ENCODE measurements at places on chromosomes 2 and 18.

- no peaks in the 10 kb centered on the region for H3K36me3 ChIP-seq
- no peak overlapping the region for H3K4me3 ChIP-seq
- H3K4me1 ChIP-seq = no peaks in the 10 kb centered on the region
- DNase-seq = no peak
- H3K27ac ChIP-seq = no peak overlapping the region
Observed at GRCh38 chr2:40192864-40193669, 258.8 kb downstream of the SLC8A1 start.

DNA sequence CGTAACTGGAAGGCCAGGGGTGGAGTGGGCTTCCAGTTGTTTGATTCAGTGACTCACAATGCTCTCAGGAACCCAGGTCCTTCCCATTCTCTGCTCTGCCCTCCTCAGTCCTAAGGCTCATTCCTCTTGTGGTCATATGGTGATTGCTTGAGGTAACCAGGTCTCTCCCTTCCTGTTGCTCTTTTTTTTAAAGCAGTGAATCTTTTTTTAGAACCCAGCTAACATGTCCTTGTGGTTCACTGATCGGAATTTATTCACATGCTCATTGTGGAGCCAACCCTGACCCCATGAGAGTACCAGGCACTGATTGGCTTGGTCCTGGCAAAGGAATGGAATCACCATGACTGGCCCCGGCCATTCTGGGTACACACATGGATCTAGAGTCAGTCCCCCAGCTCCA is 7.4 kb downstream of the THNSL2 start:
- DNase-seq = no peak
- H3K27me3 ChIP-seq = no peaks in the 10 kb centered on the region
- H3K27ac ChIP-seq = no peak overlapping the region
- H3K36me3 ChIP-seq = no peaks in the 10 kb centered on the region
- no peak overlapping the region for H3K4me3 ChIP-seq
- no peaks in the 10 kb centered on the region for H3K4me1 ChIP-seq

DNA sequence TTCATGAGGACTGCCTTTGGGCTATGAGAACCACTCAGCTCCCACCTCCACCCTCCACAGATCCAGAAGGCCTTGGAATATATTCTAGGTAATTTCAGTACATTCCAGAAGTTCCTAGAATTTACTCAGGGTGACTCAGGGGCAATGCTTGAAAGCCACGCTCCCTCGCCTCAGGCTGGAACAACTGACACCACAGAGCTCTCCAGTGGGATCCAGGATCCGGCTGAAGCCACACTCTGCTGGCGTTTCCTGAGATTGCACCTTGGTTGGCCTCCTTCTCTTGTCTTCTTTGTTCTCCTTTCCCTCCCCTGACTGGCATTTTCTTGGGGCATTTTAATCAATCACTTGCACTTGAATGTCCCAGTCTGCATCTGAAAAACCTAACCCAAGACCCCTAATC is 92.6 kb upstream of the KCNE4 start:
- no peaks in the 10 kb centered on the region for H3K27me3 ChIP-seq
- no peak overlapping the region for H3K27ac ChIP-seq
- H3K36me3 ChIP-seq = no peaks in the 10 kb centered on the region

- no peaks in the 10 kb centered on the region for H3K4me1 ChIP-seq
- DNase-seq = no peak
- no peak overlapping the region for H3K27ac ChIP-seq
- no peak overlapping the region for H3K4me3 ChIP-seq
- H3K36me3 ChIP-seq = no peaks in the 10 kb centered on the region
Observed at GRCh38 chr2:112144966-112145365, 6.8 kb downstream of the FBLN7 start.

DNA sequence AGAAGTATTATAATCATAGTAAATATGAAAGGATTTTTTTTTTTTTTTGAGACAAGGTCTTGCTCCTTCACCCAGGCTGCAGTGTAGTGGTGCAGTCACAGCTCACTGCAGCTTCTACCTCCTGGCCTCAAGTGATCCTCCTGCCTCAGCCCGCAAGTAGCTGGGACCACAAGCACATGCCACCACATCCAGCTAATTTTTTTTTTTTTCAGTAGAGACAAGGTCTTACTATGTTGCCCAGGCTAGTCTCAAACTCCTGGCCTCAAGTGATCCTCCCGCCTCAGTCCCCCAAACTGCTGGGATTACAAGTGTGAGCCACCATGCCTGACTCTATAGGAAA is 301.6 kb upstream of the STON1 start:
- no peak for DNase-seq
- no peaks in the 10 kb centered on the region for H3K36me3 ChIP-seq
- H3K27ac ChIP-seq = no peak overlapping the region
- H3K4me1 ChIP-seq = no peaks in the 10 kb centered on the region
- no peaks in the 10 kb centered on the region for H3K27me3 ChIP-seq
- H3K4me3 ChIP-seq = no peak overlapping the region

DNA sequence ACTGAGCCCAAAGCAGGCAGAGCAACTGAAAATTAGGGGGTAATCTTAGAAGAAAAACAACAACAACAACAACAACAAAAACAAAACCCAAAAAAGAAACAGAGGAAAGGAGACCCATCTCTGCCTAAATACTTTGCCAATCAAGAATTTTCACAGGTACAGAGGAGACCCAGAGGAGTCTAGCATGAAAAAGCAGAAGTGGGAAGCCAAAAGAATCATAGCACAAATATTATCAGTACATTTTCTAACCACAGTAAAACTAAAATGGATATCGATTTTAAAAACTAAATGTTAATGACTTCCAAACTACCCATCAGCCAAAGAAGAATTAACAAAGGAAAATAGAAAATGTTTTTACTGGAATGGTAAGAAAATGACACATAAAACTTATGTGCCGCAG is 148.1 kb downstream of the BAZ2B start:
- no peaks in the 10 kb centered on the region for H3K27me3 ChIP-seq
- no peak overlapping the region for H3K27ac ChIP-seq
- H3K4me1 ChIP-seq = no peaks in the 10 kb centered on the region
- no peak overlapping the region for H3K4me3 ChIP-seq
- H3K36me3 ChIP-seq = no peaks in the 10 kb centered on the region

- peaks cover 19% of the 10 kb centered on the region for H3K36me3 ChIP-seq
- no peaks in the 10 kb centered on the region for H3K27me3 ChIP-seq
- H3K27ac ChIP-seq = no peak overlapping the region
- H3K4me1 ChIP-seq = peaks cover 10% of the 10 kb centered on the region
- DNase-seq = no peak
Observed at GRCh38 chr2:74149570-74150319, 2.0 kb upstream of the BOLA3 start.

DNA sequence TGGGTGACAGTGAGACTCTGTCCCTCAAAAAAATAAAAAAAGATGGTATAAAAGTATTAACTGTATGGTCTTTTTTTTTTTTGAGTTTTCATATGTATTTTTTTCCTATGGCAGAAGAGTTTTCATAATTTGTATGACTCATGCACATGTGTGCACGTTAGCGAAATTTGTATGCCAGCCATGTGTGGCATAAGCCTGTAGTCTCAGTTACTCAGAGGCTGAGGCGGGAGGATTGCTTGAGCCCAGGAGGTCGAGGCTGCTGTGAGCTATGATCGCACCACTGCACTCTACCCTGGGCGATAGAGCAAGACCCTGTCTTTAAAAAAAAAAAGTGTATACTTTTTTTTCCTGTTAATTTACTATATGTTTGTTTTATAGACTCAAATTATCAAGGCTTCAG is 160.8 kb downstream of the TGIF1 start:
- no peak for DNase-seq
- no peak overlapping the region for H3K4me3 ChIP-seq
- no peak overlapping the region for H3K27ac ChIP-seq

- H3K4me3 ChIP-seq = no peak overlapping the region
- H3K36me3 ChIP-seq = no peaks in the 10 kb centered on the region
- DNase-seq = no peak
- H3K27ac ChIP-seq = no peak overlapping the region
- no peaks in the 10 kb centered on the region for H3K4me1 ChIP-seq
Observed at GRCh38 chr18:12443551-12443950, 35.8 kb downstream of the PRELID3A start.

GRCh38 chr2:221254299-221254698 is 317.8 kb downstream of the EPHA4 start:
- no peak overlapping the region for H3K4me3 ChIP-seq
- H3K36me3 ChIP-seq = no peaks in the 10 kb centered on the region
- no peak for DNase-seq
- H3K27ac ChIP-seq = no peak overlapping the region

GRCh38 chr18:37636831-37637477 is 71.4 kb upstream of the CELF4 start:
- no peak for DNase-seq
- H3K27ac ChIP-seq = no peak overlapping the region

- DNase-seq = no peak
- no peaks in the 10 kb centered on the region for H3K4me1 ChIP-seq
- no peaks in the 10 kb centered on the region for H3K36me3 ChIP-seq
- H3K27ac ChIP-seq = no peak overlapping the region
Observed at GRCh38 chr18:12283666-12284065, 24.4 kb upstream of the TUBB6 start.

- no peak overlapping the region for H3K4me3 ChIP-seq
- H3K4me1 ChIP-seq = no peaks in the 10 kb centered on the region
- DNase-seq = no peak
- no peak overlapping the region for H3K27ac ChIP-seq
- no peaks in the 10 kb centered on the region for H3K27me3 ChIP-seq
- H3K36me3 ChIP-seq = no peaks in the 10 kb centered on the region
Observed at GRCh38 chr2:188984680-188985079, 10.5 kb downstream of the COL3A1 start.

DNA sequence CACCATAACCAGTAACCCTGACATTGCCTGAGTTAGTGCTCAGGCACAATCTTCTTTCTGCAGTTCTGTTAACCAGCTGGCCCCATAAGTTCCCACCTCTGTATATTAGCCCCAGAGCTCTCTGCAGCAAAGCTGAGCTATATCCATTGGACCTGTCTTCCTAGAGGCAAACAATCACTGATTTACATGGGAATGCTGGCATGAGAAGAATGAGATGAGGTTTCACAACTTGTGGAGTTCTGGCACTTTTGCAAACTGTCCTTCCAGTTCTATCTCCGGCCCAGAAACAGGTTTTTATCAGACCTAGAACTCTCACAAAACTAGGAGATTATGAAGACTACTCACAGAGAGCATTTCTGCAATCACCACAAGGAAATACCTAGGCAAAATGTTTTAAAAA is 7.9 kb upstream of the CCBE1 start:
- H3K27me3 ChIP-seq = no peaks in the 10 kb centered on the region
- no peaks in the 10 kb centered on the region for H3K4me1 ChIP-seq
- H3K36me3 ChIP-seq = no peaks in the 10 kb centered on the region
- no peak overlapping the region for H3K4me3 ChIP-seq

DNA sequence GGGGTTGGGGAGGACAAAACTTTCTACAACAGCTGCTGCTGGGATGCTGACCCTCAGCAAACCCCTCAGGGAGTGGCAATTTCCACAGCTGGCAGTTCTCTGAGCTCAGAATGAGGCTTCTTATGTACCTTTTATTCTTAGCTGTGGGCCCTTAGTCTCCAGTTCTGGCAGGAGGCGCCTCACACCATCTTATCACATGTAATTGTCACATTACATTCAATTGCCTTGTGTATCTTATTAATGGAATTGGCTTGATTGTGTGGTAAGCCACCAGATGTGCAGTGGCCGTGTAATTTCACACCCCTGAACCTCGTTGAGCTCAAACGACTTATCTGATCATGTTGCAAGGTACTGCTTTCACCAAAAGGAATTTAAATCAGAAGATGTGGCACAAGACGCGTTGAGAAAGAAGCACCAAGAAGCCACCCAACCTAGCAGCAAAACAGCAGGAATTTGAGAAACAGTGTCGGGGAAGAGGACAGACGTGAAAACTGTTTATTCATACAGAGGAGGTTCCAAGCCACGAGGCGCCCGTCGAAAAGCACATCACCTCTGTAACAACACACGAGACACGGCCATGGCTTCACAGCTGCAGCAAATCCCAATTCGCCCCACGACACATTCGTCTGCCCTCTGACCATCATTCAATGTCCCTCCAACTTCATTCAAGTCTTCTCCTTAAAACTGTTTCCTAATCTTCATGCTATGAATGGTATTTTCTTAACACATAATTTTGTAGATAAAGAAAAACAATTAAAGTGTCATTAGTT is 53.6 kb upstream of the LPIN2 start:
- H3K4me1 ChIP-seq = peaks cover 26% of the 10 kb centered on the region
- H3K36me3 ChIP-seq = no peaks in the 10 kb centered on the region
- no peak for DNase-seq
- H3K27ac ChIP-seq = no peak overlapping the region
- H3K4me3 ChIP-seq = no peak overlapping the region

DNA sequence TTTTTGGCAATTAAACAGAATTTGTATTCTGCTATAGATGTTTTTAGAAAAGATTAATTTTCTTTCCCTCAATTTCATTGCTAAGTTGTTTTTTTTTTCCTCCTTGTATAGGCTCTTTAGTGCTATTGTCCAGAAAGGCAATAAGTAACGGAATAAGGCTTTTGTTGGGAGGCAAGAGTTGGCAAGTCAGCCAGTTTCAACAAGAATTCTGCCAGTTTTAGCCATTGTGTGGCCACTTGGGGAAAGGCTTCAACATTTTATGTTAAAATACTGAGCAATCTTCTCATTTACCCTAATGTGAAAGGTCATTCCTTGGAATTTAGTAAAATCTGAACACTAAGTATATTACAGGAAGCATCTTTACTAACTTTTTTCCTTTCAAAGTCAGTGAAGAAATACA is 9.6 kb downstream of the CALCRL start:
- no peaks in the 10 kb centered on the region for H3K36me3 ChIP-seq
- no peak overlapping the region for H3K27ac ChIP-seq
- H3K4me3 ChIP-seq = no peak overlapping the region
- H3K4me1 ChIP-seq = no peaks in the 10 kb centered on the region
- DNase-seq = no peak
- no peaks in the 10 kb centered on the region for H3K27me3 ChIP-seq

DNA sequence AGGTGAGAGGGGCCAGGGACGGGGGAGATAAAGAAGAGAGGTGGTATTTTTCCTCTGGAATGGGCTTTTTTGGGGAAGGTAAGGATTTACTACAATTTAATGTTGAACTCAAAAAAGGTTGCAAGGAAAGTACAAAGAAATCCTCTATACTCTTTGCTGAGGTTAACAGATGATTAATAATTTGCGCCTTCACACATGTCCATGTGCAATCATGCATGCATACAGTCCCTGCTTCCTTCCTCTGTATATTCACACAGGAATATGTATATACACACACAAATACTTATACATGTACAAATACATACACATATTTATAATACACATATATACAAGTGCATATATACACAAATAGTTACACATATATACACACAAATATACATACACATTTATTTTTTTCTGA is 193.4 kb downstream of the NBAS start:
- no peak for DNase-seq
- H3K27ac ChIP-seq = no peak overlapping the region
- H3K36me3 ChIP-seq = peaks cover 7% of the 10 kb centered on the region
- no peaks in the 10 kb centered on the region for H3K27me3 ChIP-seq

GRCh38 chr2:133012847-133013734 is 343.1 kb upstream of the LYPD1 start:
- no peaks in the 10 kb centered on the region for H3K4me1 ChIP-seq
- no peaks in the 10 kb centered on the region for H3K27me3 ChIP-seq
- DNase-seq = no peak
- H3K36me3 ChIP-seq = no peaks in the 10 kb centered on the region

Measured in effector memory CD4-positive, alpha-beta T cell (primary cell).